ENCODE measurements at places on chromosomes 3 and 15.

DNA sequence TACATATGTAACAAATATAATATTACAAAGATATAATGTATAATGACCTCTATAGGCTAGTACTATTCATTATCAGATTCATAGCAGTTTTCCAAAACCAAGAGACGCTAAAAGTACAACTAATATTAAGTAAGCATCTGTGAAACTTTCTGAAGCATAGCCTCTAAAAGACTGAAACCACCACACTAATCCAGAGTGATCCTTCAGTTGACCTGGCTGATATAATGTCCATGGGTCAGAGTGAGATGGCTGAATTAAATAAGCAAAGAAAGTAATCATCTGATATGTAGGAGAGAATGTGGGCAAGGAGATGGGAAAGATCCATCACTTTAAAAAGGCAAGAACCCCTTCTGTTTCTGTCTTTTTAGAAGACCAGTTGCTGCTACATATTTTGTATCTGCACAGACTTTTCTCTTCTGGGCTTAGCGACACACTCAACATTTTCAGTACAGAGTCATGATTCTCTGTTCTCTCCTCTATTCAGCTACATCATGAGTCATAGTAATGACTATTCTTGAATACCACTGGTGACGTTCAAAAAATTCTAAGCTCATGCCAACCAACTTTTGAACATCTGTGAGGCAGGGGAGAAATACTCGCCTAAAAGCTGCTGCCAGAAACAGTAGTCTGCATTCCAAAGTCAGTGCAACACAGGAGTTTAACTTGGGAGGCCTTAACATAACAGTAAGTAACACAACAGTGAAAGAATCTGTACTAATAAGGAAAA, 149.6 kb downstream of the MAGI1 start:
- DNase-seq = no peak

DNA sequence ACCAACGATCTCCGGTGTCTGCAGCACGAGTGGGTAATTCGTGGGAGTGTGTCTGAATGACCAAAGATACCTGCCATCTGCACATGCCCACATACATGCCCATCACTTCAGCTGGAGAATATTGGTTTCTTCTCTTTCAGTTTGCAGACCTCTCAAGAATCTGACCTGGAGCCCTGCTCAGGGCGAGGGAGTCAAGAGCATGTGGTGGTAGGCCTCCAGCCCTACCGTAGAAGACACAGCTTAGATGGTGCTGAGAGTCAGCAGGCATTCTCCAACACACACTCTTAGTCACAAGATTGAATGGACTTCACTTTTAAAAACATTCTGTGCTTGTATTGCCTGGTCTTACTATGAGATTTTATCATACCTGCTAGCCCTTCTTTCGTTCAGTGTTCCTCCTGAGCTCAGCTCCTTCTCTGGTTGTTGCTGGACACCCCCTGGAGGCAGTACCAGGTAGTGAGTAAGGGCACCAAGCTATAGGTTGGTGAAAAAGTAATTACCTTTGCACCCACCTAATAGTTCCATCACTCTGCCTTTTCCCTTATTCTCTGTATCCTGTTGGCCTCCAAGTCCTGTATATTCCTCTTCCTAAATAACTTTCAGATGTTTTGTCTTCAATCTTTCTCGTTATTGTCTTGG, 252.0 kb downstream of the CACNA2D3 start:
- no peak for DNase-seq

GRCh38 chr3:149460117-149460516, 14.4 kb upstream of the TM4SF4 start:
- no peak for DNase-seq

DNA sequence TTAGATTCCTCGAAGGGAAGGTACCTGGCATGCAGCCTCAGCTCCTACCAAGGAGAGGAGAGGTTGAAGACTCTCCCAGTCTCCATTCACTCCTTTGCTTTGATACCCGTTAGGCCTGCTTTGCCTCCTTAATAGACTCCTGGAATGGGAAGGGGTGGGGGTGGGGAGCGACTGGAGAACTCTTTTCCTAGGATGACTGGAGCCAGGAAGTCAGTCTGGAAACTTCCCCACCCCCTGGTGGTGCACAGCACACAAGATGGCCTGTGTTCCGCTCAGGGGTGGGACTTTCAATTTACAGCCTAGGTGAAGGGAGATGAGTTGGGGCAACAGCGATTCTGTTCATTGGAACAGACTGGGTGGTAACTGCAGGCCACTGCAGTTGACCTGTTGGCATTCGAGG, 21.4 kb upstream of the CELF6 start:
- no peak for DNase-seq

GRCh38 chr15:90232196-90232595, 1.5 kb downstream of the CIB1 start:
- no peak for DNase-seq

DNA sequence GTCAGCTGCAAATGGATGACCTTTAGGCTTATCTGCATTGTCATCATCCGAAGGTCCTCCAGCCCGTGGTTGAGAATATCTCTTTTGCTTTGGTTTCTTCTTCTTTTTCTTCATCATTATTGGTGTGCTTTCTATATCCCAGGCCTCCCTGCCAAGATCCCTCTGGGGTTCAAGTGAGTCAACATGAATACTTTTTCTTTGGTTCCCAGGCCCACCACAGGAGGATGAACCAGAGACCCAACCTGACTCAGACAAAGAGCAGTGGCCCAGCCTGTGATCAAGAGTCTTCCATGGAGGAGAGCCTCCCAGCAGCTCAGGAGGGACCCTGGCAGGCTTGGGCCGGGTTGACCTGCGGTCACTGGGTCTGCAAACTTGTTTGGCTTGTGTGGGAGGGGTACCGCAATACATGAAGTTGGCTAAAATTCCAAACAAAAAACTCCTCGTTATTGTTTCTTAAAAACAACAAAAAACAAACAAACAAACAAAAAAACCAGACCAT, 104.2 kb downstream of the MAP4 start:
- DNase-seq = no peak

GRCh38 chr3:50319894-50320625, 2.5 kb downstream of the HYAL2 start:
- no peak for DNase-seq

- no peak for DNase-seq
These were observed 73.0 kb upstream of the PROK2 start for GRCh38 chr3:71857956-71858355.

DNA sequence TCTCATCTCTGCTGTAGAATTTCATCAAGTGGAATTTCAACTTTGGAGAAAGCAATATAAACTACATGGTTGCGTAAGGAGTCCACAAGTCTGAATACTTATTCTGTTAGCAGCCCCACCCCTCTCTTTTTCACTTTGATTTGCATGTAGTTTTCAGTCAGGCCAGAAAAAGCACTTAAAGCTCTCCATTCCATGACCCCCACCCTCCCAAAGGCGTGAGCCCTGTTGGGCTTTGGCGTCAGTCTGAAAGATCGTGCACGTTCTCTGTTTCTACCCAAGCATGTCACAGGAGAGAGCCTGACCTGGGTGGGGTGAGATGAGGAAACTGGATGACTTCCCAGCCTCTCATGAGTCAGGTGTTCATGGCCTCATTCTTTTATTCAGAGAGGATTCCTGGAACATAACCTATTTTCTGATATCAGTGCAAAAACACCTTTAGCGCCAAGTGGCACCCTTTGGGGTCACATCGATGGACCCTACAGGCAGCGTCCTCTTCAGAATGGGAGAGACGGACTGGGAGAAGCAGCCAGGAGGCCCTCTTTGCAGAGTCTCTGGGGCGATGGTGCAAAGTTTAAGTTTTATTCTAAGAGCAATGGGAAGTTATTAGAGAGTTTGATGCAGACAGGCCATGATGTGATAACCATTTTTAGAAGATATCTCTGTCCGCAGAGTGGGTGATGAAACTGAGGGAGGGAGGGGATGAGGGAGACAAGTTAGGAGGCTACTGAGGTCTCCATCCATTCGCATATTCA, 55.8 kb downstream of the LSM3 start:
- DNase-seq = no peak

DNA sequence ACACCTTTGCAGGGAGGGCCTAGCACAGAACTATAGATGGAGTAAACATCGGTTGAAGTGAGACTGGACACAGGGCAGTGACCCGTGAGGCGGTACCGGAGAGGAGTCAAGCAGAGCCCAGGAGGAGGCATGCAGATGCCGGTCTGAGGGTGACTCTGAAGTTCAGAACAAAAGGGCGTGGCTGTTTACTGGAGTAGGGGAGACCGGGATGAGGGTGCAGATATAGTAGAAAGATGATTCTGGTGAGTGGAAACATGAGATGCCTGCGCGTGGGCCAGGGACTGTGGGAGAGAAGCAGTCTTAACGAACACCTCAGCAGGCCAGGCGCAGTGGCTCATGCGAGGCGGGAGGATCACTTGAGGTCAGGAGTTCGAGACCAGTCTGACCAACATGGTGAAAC, 113.1 kb downstream of the NSMCE3 start:
- DNase-seq = no peak

GRCh38 chr3:9730657-9731205, 804 bp upstream of the BRPF1 start:
- no peak for DNase-seq

- no peak for DNase-seq
These were observed 79.8 kb upstream of the SLC6A1 start for GRCh38 chr3:10912786-10913185.

DNA sequence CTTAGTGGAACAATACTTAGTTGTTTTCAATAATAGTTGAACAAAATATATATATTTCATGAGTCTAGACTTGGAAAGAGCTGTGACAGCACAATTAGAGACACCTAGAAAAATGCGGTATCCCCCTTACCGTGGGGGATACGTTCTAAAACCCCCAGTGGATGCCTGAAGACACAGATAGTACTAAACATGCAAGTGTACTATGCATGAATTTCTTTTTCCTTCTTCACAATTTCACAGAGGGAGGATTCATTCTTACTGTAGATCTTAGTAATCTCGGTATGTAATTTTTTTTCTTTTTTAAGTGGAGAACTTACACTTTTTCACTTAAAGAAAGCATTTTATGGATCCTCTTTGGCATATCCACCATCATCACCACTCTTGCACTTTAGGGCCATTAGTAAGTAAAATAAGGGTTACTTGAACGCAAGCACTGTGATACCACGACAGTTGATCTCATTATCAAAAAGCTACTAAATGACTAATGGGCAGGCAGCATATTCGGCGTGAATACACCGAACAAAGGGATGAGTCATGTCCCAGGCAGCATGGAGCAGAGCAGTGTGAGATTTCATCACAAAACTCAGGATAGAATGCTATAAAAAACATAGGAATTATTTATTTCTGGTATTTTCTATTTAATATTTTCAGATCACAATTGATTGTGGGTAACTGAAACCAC, 72.3 kb upstream of the ZNF280D start:
- no peak for DNase-seq

DNA sequence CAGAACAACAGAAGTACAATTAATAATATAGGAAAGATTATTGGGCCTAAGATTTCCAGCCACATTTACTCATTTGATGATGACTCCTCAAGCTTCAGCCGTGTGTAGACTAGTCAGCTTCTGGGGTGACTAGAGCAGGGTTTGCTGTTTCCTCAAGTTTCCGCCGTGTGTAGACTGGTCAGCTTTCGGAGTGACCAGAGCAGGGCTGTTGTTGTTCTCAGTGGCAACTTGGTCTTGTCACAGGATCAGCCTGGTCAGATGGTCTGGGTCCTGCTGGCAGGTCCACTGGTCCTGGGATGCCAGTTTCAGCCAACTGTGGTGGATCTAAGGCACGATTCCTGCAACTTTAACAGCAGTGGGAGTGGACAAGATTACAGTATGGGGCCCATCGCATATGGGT, 21.8 kb upstream of the NOX5 start:
- no peak for DNase-seq

- no peak for DNase-seq
These were observed 299.6 kb downstream of the CACNA2D3 start for GRCh38 chr3:54421943-54422342.

- DNase-seq = no peak
These were observed 8.3 kb downstream of the RPL14 start for GRCh38 chr3:40465456-40465855.

DNA sequence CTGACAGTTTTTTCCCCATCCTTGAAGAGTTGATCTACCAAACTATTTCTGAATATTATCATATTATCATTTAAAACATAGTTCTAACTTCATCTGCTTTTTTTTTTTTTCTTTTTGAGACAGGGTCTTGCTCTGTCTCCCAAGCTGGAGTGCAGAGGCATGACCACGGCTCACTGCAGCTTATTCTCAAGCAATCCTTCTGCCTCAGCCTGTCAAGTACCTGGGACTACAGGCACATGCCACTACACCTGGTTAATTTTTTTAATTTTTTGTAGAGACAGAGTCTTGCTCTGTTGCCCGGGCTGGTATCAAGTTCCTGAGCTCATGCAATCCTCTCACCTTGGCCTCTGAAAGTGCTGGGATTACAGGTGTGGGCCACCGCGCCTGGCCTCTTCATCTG, 1.3 kb downstream of the EIF2AK4 start:
- DNase-seq = no peak

DNA sequence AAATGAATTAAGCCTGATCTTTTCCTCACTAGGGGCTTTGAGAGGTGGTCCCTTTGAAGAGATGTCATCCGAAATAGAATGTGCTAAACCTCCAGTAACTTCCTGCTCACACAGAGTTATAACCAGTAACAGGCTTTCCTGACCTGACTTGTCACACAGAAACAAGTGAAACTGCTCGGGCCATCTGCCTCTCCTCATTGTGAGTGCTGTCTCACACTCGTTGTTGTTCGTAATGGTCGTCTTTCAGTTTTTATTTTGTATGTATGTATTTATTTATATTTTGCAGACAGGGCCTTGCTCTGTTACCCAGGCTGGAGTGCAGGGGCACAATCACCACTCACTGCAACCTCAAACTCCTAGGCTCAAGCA, 24.0 kb downstream of the ACSBG1 start:
- DNase-seq = no peak

DNA sequence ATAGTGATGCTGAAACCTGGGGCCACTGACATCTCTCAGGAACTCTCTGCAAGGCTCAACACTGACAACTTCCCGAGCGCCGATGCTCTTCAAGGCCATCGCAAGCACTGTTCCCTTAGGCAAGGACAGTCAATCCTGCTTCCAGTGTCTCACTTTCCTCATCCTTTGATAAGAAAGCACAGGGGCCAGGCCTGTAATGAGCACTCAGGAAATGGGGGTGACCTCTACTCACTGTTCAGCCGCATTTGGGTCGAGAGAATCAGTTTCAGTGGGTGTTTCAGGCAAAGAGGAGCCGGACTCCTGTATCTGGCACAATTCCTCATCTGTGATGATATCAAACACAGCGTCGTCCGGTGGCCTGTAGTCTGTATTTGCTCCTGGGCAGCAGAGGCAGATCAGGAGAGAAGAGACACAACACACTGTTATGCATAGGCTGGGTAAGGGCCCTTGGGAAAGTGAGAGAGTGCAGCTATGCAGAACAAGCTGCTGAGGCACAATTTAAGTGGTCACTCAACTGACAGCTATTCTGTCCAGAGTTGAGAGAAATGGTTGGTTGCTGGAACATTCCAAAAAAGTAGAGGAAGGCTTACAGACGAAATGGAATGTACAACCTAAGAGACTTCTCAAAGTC, 11.9 kb downstream of the CXCR6 start:
- no peak for DNase-seq

- DNase-seq = no peak
These were observed 28.6 kb downstream of the CGGBP1 start for GRCh38 chr3:88030210-88030609.

- DNase-seq = no peak
These were observed 28.1 kb upstream of the FURIN start for GRCh38 chr15:90840157-90840855.
